Hippocampal formation (tissue), 2 donors: ENCODE measurements at places on chromosomes 7 and 10.

- no peak for DNase-seq
Measured at GRCh38 chr7:43764039-43764761, 5.7 kb downstream of the BLVRA start.

GRCh38 chr7:46651561-46652088 is 730.6 kb upstream of the IGFBP3 start:
- no peak for DNase-seq

GRCh38 chr10:48890888-48891850 is 48.5 kb downstream of the LRRC18 start:
- no peak for DNase-seq

- peak; percentile 19 for DNase-seq
Measured at GRCh38 chr7:50304129-50304910, at the start of gene IKZF1. Gene IKZF1, plus strand, starts transcription at chr7:50304716. Its CDS starts 14,346 bp downstream, at chr7:50319062.

DNA sequence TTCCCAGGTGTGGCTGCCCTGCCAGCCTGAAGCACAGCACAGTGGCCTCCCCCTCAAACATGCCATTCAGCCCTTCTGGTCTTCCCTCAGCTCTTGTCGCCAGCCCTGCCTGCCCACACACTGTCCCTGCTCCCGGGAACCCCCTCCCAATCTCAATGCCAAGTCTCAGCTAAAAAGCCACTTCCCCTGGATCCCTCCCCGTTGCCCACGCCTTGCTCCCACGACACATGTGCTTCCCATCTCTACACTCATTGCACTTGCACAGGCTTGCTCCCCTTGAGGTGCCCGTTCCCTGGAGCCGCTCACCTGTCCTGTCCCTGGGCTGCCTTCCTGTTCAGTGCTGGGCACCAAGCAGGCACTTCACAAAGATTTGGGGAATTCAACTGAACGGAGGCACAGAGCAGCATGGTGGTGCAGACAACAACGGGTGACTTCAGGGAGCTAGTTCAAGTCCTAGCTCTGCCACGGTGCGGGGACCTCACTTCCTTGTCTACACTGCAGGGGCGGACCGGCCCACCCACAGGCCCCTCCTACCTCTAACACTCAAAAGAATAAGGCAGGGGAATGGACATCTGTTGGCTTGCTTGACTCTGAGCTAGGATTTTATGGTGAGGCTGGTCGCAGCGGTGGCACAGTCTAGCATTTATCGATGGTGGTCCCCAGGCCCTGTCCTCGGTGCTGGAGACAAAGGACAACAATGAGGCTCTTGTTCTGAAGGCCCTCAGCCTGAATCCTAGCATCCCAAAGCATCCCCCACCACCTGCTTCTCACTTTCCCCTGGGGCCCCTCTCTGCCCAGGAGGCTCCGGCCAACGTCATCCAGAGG is 18.4 kb downstream of the RGS10 start:
- no peak for DNase-seq

GRCh38 chr7:44266526-44266925 is 58.9 kb downstream of the CAMK2B start:
- DNase-seq = no peak

GRCh38 chr10:24862589-24862988 is 89.8 kb downstream of the PRTFDC1 start:
- DNase-seq = no peak

DNA sequence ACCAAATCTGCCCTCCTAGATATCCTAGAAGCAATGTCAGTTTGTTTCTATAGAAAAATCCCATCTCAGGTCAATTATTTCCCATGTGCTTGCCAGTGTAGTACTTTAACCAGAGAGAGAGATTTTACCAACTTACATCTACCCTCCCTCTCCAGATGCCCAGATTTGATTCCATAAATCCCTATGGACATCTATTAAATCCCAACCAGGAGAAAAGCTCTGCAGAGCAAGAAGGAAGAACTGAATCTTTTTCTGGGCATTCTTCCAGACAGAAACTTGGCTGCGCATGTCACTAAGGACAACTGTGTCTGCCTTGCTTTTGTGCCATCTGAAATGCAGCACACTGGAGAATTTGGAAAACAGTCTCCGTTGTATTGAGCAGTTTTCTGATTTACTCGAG is 597.6 kb downstream of the SORCS1 start:
- DNase-seq = peak; percentile 11

- no peak for DNase-seq
Measured at GRCh38 chr7:28903730-28904577, 54.2 kb downstream of the TRIL start.

DNA sequence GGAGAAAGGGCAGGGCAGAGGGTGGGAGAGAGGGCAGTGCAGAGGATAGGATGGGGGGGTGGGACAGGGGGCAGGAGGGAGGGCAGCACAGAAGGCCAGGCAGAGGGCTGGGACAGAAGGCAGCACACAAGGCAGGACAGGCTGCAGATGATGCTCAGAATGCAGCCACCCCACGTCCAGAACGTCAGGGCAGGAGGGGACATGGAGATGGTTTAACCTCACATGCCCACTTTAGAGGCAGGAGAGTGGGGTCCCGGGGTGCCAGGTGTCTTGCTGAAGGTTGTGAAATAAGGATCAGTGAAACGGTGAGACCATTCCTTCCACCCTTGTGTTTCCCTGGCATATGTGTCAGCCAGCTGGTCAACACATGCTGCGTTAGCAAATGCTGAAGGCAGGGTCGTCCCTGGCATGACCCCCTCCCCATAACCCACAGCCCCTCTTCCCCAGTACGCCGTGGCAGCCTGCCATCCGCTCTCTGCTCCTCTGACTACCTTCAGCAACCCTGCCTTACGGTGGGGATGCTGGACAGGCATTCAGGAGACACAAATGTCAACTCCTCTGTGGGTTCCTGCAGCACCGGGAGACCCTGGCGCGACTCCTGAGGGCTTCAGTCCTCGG is 592.1 kb downstream of the DNAJB6 start:
- no peak for DNase-seq

- DNase-seq = no peak
Measured at GRCh38 chr7:135977742-135978066, 545 bp upstream of the MTPN start.

DNA sequence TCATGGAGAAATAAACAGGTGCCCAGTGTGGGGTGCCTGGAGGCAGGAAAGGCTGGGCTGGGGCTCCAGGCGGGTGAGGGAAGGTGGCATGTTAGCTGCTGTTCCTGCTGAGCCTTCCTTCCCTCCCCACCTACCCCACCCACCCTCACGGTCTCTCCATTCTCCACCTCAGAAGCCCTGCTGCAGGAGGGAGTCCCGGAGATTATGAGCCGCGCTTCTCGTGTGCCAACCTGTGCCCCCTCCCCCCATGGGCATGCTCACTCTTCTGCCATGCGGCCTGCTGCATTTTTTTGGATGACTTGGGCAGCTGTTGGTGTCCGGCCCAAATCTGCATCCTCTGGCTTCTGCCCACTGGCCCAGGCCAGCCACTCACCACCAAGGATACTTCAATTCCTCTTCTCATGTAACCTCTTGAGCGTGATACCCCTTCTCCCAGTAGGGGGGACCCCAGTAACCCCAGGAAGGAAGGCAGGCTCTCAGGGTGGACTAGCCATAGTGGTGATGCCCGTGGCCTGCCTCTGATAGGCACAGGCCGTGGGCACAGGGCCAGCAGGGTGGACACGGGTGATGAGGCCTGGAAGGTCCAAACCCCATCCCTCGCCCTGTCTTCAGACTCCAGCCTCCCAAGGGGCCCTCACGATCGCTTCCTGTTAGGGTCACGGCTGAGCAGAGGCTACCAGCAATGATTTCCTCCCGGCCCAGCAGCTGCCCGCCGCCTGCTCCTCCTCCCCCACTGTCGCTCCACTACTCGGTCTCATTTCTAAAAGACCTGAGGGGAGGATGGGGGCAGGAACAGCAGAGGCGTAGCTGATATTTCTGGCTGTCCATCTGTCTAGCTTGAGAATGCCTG is 27.8 kb downstream of the UNC5B start:
- DNase-seq = no peak

DNA sequence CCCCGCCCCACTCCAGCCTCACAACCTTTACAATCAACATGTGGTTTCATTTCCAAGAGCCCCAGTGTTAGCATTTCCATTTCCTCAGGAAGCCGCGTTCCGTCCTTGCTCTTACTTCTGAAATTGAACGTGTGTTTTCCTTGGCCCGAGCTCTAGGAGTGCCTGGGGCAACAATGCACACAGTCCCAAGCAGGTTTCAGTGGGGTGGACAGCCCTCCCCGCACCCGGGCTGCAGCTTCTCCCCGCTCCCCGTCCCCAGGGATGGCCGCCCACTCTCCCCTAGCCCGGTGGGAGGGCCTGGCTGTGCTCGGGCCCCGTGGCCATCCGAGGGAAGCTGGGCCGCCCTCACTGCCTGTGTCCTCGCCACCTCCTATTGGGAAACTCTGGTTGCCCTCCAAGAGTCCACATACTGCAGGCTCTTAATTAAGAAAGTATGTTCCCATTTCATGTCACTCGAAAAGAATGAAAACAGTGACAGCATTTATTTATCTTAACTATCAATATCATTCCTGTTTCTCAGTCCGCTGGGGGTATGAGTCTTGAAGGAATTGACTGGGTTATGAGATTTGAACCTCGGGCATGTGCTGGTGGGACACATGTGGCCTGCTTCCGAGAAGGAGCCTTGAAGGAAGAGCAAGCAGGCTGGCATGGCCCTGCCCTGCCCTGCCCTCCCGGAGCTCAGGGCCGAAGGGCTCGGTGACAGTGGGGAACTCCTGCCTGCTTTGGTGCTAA is 163.8 kb downstream of the GRK5 start:
- DNase-seq = no peak

DNA sequence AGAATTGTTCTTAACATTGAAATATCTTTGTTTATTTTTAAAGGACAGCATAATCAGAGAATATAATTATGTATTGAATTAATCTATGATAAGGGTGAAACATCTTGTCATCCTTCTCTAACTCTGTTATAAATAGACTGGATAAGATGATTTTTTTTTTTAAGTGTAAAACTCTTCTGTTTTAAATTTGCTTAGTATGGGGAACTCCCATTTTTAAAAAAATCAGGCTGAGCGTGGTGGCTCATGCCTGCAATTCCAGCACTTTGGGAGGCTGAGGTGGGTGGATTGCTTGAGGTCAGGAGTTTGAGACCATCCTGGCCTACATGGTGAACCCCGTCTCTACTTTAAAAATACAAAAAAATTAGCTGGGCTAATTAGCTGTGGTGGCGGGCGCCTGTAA is 9.4 kb upstream of the HERC4 start:
- no peak for DNase-seq

- DNase-seq = no peak
Measured at GRCh38 chr7:36391436-36392198, 2.0 kb downstream of the ANLN start.

DNA sequence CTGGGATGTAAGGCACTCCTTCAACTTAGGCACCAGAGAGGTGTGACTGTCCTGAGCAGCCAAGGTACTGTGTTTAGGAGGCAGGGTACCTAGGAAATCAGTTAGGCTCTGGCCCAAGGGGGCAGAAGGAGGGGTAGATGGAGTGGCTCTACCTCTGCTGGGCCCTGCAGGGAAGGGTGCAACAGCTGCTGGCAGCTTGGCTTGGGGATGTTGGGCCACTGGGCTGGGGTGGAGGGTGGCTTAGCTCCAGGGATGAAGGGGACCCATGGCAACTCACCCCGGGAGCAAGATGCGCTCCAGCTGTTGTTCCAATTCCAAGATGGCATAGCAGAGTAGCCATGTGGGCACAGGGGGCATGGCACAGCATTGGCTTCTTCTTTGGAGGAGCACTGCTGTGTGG is 42.1 kb downstream of the NEURL1 start:
- no peak for DNase-seq

GRCh38 chr10:78641693-78642092 is 427.1 kb upstream of the ZMIZ1 start:
- DNase-seq = no peak

DNA sequence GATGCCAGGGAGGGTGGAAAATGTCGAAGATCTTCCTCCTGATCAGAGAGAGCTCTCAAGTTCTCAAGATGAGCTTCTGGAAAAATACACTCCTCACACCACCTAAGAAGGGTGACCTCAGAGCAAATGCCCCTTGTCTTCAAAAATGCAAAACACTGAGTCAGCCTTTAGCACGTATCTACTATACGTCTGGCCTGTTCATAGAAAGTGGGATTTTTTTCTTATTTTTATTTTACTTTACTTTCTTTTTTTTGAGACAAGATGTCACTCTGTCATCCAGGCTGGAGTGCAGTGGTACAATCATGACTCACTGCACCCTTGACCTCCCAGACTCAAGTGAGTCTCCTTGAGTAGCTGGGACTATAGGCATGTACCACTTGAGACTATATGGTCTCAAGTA is 57.1 kb downstream of the AFAP1L2 start:
- DNase-seq = no peak

DNA sequence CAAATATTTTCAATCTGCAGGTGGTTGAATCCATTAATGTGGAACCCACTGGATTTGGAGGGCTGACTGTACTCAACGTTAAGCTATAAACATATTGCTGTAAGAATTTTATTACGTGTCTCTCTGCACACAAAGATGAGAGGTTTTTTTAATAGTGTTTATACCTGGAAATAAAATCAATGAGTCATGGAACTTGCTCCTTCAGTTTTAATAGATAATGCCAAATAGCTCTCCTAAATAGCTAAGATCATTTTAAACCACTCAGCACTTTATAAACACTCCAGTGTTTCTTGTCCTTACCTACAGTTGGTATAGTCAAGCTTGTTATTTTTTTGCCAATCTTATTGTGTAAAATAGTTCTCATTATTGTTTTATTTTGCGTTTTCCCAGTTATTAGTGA is 455.6 kb upstream of the FZD8 start:
- no peak for DNase-seq

DNA sequence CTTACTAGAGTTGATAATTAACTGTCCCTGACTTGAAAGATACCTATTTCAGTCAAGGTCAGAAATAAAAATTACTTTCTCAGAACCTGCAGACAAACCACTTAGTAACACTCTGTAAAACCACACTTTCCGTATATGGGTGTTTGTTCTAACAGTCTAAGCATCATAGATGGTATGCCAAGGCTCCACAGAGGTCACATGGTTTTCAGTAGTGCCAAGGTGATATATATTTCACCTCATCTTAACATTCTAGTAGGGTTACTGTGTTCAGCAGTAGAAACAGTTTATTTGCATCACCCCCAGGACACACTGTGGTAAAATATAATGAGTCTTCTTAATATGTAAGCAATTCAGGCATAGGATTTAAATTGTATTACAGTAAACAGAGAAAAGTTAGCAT is 61.5 kb downstream of the KCND2 start:
- no peak for DNase-seq

GRCh38 chr7:53398566-53398965 is 363.1 kb downstream of the POM121L12 start:
- no peak for DNase-seq

DNA sequence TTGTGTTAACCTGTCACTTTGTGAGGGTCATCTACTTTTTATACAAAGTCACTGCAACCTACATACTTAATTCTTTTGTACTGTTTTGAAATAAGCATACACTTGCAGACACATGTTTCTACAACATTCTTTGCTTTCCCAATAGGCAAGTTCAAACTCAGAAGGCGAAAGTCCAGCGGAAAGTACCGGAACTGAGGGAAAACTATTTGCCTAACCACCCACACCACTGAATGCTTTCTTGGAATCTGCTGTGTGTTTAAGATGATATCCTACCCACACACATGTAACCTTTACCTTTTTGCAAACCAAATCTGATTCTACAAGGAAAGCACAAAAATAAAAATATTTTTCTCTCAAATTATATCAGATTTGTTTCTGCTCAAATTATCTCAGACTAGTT is 139.4 kb upstream of the AGR3 start:
- DNase-seq = no peak

GRCh38 chr10:104122225-104123107 is 495 bp downstream of the SFR1 start:
- no peak for DNase-seq

- DNase-seq = no peak
Measured at GRCh38 chr7:23434147-23434917, 36.0 kb downstream of the IGF2BP3 start.

GRCh38 chr10:48818861-48819520 is 120.6 kb downstream of the LRRC18 start:
- no peak for DNase-seq
